ENCODE measurements at places on chromosomes 12 and 14. TPM values are rescaled to one million over a fixed set of nuclear protein-coding genes. Genes with fewer than 3 reads are reported as not detected.

GRCh38 chr14:105018414-105018813 is 2.5 kb downstream of the CDCA4 start:
- H3K27ac ChIP-seq, result no peak overlapping the region
- H3K4me1 ChIP-seq, result peaks cover 28% of the 10 kb centered on the region
- no peaks in the 10 kb centered on the region for H3K36me3 ChIP-seq
- peak overlapping the region; percentile 39 for H3K4me3 ChIP-seq

GRCh38 chr14:94344389-94344788 is 21.3 kb upstream of the SERPINA6 start:
- H3K36me3 ChIP-seq, result no peaks in the 10 kb centered on the region
- no peak overlapping the region for H3K27ac ChIP-seq
- peaks cover 12% of the 10 kb centered on the region for H3K27me3 ChIP-seq
- no peak for DNase-seq
- H3K4me3 ChIP-seq, result no peak overlapping the region

- no peak for DNase-seq
- H3K4me3 ChIP-seq, result no peak overlapping the region
- peaks cover 3% of the 10 kb centered on the region for H3K4me1 ChIP-seq
- H3K27ac ChIP-seq, result no peak overlapping the region
- peaks cover 6% of the 10 kb centered on the region for H3K36me3 ChIP-seq
- no peaks in the 10 kb centered on the region for H3K27me3 ChIP-seq
These were observed 449.6 kb upstream of the RGS6 start for GRCh38 chr14:71482671-71483070.

DNA sequence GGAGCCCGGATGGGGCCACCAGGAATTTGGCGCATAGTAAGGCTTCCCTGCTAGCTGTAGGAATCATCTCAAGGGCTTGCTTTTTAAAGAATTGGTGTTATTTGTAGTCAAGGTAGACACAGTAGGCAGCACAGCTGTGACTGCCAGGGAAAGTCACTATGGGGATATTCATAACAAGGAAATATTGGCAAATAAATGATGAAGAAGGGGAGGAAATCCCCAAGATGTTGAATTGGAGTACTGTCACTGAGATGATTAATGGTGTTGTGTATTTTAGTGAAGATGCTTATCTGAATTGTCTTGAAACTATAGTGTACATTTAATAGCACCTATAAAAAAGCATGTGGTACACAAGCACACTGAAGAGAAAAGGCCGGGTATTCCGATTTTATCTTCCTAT is 118.9 kb downstream of the NPAS3 start:
- peaks cover 44% of the 10 kb centered on the region for H3K4me1 ChIP-seq
- DNase-seq, result no peak
- H3K27me3 ChIP-seq, result no peaks in the 10 kb centered on the region
- no peak overlapping the region for H3K4me3 ChIP-seq

- DNase-seq, result no peak
- no peak overlapping the region for H3K4me3 ChIP-seq
- peaks cover 3% of the 10 kb centered on the region for H3K4me1 ChIP-seq
- H3K27me3 ChIP-seq, result peaks cover 28% of the 10 kb centered on the region
- H3K36me3 ChIP-seq, result no peaks in the 10 kb centered on the region
- no peak overlapping the region for H3K27ac ChIP-seq
These were observed 824 bp downstream of the OAS1 start for GRCh38 chr12:112907415-112908157.

- no peaks in the 10 kb centered on the region for H3K4me1 ChIP-seq
- no peak overlapping the region for H3K27ac ChIP-seq
- H3K36me3 ChIP-seq, result peaks cover 20% of the 10 kb centered on the region
- no peaks in the 10 kb centered on the region for H3K27me3 ChIP-seq
- no peak overlapping the region for H3K4me3 ChIP-seq
- DNase-seq, result no peak
These were observed 14.6 kb downstream of the PSMD9 start for GRCh38 chr12:121903202-121903601.

DNA sequence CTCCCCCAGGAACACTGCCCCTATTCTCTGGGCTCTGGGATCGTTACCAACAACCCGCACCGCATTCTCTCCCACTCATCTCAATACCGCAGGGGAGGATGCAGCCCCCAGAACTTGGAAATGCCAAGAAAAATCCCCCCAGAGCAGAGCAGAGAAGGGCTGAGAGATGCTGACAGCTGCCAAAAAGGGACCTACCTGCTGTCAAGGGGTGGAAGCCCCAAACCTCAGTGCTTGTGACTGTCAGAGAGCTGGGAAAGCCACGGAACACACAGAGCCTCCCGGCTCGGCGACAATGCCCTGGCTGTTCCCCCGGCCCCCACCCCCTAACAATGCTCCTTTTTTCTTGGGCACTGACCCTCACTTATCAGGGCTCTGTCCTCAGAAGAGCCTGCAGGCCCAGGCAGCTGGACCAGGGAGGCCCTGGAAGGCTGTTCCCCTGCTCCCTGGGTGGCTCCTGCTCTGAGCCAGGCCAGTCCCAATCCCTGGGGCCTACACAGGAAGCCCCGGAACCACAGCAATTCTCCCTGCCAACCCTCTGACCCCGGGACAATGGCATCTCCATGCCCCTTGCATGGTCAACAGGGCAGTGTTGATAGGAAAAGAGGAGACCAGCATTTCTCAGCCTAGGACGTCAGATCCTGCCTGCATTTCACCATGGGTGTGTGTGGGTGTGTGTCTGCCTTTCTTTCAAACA is 78.9 kb downstream of the ITPK1 start:
- no peaks in the 10 kb centered on the region for H3K36me3 ChIP-seq
- no peak for DNase-seq
- H3K27me3 ChIP-seq, result no peaks in the 10 kb centered on the region
- peaks cover 33% of the 10 kb centered on the region for H3K4me1 ChIP-seq
- no peak overlapping the region for H3K4me3 ChIP-seq

- no peak overlapping the region for H3K4me3 ChIP-seq
- peak overlapping the region; percentile 84 for H3K27ac ChIP-seq
- peaks cover 2% of the 10 kb centered on the region for H3K36me3 ChIP-seq
These were observed 53.2 kb downstream of the GALNT16 start for GRCh38 chr14:69313176-69313575.

DNA sequence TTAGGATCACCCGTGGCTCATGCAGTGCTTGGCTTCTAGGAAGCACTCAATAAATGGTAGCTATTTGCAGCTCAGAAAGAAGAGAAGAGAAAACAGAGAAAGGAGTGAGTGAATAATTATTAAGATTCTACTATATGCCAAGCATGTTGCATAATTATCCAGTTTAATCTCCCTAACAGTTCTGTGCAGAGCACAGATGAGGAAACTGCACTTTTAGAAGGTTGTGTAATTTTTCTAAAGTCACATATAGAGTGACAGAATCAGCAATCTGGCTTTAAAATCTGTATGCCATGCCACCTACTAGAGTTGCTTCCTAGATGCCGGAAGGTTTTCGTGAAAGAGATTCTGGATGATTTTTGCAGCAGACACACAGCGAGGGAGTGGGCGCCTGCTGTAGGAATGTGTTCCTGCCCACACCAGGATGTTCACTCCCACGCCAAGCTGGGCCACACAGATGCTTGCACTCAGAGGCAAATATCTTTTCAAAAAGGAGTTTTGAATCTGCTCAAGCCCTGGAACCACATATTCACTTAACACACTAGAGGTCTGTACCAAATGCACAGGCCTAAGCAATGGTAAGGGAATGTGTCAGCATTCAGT is 50.2 kb upstream of the SMCO2 start:
- no peak for DNase-seq
- H3K27ac ChIP-seq, result no peak overlapping the region
- H3K4me1 ChIP-seq, result peaks cover 7% of the 10 kb centered on the region
- H3K4me3 ChIP-seq, result no peak overlapping the region
- no peaks in the 10 kb centered on the region for H3K27me3 ChIP-seq

GRCh38 chr12:118052324-118053070 is 8.5 kb downstream of the WSB2 start:
- no peaks in the 10 kb centered on the region for H3K27me3 ChIP-seq
- no peak for DNase-seq
- H3K36me3 ChIP-seq, result peaks cover 12% of the 10 kb centered on the region
- peak overlapping the region; percentile 66 for H3K27ac ChIP-seq

GRCh38 chr12:81699551-81699950 is 59.6 kb downstream of the PPFIA2 start:
- H3K4me3 ChIP-seq, result no peak overlapping the region
- H3K4me1 ChIP-seq, result no peaks in the 10 kb centered on the region
- DNase-seq, result no peak
- no peaks in the 10 kb centered on the region for H3K36me3 ChIP-seq
- H3K27ac ChIP-seq, result no peak overlapping the region
- H3K27me3 ChIP-seq, result no peaks in the 10 kb centered on the region

DNA sequence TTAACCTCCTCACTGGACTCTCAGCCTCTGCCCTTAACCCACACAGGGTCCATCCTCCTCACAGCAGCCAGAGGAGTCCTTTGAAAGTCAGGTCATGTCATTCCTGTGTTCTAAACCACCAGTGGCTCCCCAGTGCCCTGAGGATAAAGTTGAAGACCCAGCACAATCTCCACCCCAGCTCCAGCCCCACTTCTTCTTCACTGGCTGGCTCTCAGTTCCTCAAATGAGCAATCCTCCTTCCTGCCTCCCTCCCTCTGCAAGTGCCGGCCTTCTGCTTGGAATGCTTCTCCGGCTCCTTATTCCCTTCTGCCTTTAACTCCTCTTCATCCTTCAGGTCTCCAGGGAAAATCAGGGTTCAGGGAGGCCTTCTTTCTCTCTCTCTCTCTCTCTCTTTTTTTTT is 32.0 kb upstream of the SPPL3 start:
- H3K4me3 ChIP-seq, result no peak overlapping the region
- no peak for DNase-seq
- H3K27me3 ChIP-seq, result peaks cover 20% of the 10 kb centered on the region

DNA sequence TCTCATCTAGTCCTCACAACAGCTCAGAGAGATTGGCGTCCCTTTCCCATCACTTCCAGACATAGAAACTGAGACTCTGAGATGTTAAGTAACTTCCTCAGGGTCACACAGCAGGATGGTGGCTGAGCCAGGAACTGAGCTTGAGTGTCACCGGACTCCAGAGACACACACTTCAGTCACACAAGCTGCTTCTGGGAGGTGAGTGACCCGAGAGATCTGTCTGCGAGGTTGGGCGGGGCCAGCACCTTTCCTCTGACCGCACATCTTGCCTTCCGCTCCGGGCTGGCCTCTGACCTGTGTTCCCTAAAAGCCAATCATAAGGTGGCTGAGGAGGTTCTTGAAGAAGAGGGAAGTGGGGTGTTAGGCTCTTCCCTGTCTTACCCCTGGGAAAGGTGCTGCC is 72.2 kb downstream of the ADCK1 start:
- no peak for DNase-seq
- H3K4me3 ChIP-seq, result no peak overlapping the region
- no peaks in the 10 kb centered on the region for H3K27me3 ChIP-seq
- peaks cover 2% of the 10 kb centered on the region for H3K4me1 ChIP-seq
- no peak overlapping the region for H3K27ac ChIP-seq

- DNase-seq, result no peak
- no peak overlapping the region for H3K27ac ChIP-seq
- peaks cover 13% of the 10 kb centered on the region for H3K4me1 ChIP-seq
- no peaks in the 10 kb centered on the region for H3K27me3 ChIP-seq
These were observed 281.6 kb upstream of the E2F7 start for GRCh38 chr12:77347017-77347416.

GRCh38 chr12:31005944-31006361 is 67.7 kb upstream of the DDX11 start:
- DNase-seq, result no peak
- H3K27me3 ChIP-seq, result peaks cover 27% of the 10 kb centered on the region
- H3K4me3 ChIP-seq, result no peak overlapping the region
- no peaks in the 10 kb centered on the region for H3K36me3 ChIP-seq
- H3K27ac ChIP-seq, result no peak overlapping the region
- H3K4me1 ChIP-seq, result no peaks in the 10 kb centered on the region

DNA sequence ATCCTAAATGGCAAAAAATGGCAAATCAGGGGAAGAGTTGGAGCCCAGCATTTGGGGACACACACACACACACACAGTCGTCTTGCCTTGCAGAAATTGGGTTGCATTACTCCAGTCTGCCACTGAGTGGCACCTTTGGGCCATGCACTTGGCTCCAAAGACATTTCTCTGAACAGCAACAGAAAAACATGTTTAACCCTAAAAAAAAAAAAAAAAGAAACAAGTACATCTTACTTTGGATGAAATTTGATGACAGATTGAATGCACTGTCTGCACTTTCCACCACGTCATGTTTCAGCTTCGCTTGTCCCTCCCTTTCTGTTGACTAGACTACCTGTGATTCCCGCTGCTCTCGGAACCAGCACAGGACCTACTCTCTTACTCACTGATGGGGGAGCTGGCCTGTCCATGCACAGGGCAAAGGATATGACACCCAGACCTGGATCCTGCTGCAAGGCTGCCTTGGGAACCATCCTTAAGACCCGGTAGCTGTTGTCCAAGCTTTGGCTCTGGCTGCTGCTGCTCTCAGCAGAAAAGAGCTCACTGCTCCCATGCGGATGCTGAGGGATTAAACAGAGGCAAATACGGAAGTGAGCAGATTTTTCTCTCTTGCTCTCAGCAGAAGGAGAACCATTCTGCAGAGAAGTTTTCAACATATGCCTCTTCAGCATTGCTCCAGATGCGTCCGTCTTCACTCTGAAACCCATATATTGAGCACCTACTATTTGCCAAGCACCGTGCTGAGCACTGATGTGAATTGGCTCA is 376.8 kb downstream of the DPF3 start:
- no peaks in the 10 kb centered on the region for H3K36me3 ChIP-seq
- H3K4me1 ChIP-seq, result no peaks in the 10 kb centered on the region
- H3K4me3 ChIP-seq, result no peak overlapping the region
- H3K27ac ChIP-seq, result no peak overlapping the region
- H3K27me3 ChIP-seq, result peaks cover 4% of the 10 kb centered on the region

DNA sequence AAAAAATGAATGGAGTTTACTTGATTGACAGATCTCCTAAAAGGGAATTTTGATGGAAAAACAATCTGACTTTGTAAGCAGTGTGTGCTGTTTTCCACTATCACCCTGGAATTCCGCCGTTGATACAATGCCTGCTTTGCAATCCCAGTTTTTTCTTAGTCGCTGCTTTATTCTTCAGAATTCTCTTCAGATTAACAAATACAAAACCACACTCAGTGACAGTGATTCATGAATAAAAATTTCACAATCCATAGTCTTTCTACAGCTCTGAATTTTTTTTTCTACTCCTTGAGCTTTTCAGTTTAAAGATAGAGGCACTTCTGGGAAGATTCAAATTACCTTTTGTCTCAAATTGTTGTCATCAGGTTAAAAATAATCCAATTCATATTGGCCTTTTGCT is 44.6 kb upstream of the KITLG start:
- H3K27ac ChIP-seq, result no peak overlapping the region
- H3K4me1 ChIP-seq, result peaks cover 16% of the 10 kb centered on the region
- H3K4me3 ChIP-seq, result no peak overlapping the region
- no peaks in the 10 kb centered on the region for H3K36me3 ChIP-seq
- DNase-seq, result no peak

Gene TMEM229B
- total RNA-seq, result 1.8 TPM

Gene ACADS
- 11.8 TPM for total RNA-seq

All from progenitor cell of endocrine pancreas (in vitro differentiated cells).